Activated CD4-positive, alpha-beta T cell treated with anti-CD3 and anti-CD28 coated beads, Interleukin-10, Interleukin-2, amounts not matched to agents 100 ng/mL and 50 ng/mL, durations not matched to agents 16 hours and 8 hours (primary cell): ENCODE measurements at places on chromosomes 3 and 15.

DNA sequence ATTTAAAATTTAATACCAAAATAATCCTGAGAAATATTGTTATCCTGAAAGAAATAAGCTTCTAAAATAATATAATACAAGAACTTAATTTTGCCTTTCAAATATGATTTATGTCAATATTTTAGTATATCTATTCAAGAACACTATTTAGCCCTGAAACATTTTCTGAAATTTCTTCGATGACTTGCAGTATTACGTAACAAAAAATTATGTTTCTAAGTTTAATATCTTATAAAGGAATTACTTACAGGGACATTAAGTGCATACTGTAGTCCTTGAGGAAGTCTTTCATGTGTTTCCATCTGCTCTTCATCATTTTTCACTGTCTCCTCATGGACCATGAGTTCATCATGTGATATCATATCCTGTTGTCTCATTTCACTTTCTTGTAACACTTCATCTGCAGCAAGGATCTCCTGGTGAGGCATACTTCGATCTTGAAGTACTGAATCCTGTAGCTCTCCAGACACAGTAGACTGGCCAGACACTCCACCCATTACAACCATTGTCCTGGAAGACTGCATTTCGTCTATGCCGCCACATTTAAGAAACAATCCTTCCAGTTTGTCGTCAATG, 62.0 kb downstream of the ZNF148 start:
- peak; percentile 37 for DNase-seq

DNA sequence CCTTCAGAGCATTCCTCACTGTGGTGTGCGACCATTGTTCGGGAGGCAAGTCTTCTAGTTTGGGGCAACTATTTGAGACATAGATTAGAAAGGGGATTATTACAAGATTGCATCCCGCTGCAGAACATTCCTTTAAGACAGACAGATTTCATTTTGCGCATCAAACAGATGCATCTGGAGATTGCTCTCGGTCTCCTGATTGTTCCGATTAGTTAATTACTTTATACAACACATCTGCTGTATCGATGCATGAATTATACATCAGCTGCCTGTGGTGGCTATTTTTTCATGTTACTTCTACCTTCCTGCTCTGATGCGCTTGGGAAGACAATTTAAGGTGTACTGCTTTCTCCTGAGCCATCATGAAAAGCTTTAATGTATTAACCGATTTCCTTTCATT, 10.0 kb downstream of the SATB1 start:
- DNase-seq = no peak

GRCh38 chr15:49842031-49842730, 221.3 kb downstream of the DTWD1 start:
- DNase-seq = no peak

DNA sequence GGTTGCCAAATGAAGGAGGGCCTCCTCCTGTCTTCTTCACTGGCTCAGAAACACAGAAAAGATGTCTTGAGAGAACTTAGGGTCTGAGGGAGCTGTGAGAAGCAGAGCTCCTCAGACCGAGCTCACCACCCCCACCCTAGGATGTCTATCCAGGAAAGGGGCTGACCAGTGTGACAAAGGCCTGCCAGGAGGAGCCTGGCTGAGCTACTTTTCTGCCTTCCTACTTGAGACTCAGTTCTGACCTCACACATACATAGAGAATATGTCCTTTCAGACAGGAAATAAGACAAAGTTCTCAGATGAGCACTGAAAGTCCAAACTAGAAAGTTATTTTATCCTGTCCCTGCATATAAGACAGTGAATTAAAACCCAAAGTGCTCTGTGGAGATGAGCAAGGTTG, 54.5 kb downstream of the KIF9 start:
- no peak for DNase-seq

DNA sequence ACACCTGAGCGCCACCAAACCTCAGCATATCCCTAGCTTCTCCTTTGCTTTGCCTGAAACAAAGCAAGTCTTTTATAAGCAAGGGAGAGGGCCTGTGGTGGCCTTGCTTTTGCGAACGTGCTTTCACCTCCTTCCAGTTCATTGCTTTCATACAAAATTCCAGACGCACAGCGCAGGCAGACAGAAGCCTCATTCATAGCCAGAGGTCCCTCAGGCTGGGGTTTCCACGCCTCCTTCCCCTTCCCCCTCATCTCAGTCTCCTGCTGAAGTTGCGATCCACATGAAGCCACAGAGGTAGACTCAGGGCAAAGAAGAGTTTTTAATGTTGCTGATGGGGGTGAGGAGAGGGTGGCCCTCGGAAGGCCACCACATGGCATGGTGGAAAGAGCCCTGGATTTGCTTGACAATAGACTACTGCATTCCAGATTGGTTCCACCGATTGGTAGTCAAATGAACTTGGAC, 59.4 kb upstream of the FLNB start:
- no peak for DNase-seq

DNA sequence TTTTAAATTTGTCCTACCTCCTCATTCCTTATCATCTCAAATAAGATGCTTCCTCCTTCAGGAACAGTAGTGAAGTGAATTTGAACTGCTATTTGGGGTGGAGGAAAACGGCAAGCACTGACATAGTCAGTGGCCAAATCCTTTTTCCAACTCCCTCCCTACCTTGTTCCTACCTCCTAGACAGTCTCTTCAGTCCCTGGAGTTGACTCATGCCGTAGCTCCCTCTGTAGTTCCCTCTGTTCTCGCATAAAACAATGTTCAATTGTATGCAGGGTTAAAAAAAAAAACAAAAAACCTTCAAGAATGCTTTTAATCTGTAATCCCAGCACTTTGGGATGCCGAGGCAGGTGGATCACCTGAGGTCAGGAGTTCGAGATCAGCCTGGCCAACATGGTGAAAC, 1.4 kb downstream of the UBR1 start:
- DNase-seq = no peak

- no peak for DNase-seq
These were observed 12.1 kb upstream of the TFG start for GRCh38 chr3:100697172-100697571.

GRCh38 chr3:88828466-88828865, 279.0 kb upstream of the EPHA3 start:
- no peak for DNase-seq

DNA sequence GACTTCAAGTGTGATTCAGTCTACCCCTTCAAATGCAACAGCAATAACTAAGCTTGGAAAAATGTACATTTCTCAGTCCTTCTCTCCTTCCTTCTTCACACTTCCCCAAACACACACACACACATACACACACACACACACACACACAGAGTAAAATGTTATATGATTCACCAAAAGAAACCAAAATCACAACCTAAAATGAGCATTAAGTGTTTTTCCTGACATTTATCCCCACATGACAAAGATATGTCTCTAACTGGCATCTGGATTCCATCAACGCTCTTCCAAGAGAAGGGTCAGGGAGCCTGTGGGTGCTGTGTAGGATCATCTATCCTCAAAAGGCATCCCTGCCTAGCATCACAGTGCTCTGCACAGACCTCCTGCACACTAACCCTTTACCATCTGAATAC, 21.0 kb downstream of the PDZRN3 start:
- no peak for DNase-seq
